ENCODE measurements at places on chromosomes 2 and 18.
A peak's percentile ranks its signal among the peaks of the same experiment; 100 is the strongest.

DNA sequence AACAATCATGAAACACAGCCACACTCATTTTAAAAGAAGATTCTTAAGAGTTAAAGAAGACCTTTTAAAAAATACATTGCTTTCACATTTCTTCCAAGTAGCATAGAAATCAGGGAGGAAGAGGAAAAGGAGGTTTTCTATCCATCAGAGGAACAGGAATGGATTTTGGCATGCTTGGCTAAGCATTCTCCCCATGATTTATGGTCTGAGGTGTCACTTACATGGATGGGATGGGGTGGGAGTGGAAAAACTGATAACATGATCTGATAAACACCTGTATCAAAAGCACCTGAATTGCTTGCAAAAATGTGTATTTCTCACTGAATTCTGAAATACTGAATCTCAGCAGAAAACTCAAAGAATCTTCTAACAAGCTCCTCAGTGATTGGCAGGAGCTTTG is 265.9 kb downstream of the NRXN1 start:
- no peak for DNase-seq

- DNase-seq = peak; percentile 95
Observed at GRCh38 chr2:163347982-163348856, 387.6 kb downstream of the FIGN start.

- DNase-seq = peak; percentile 84
Observed at GRCh38 chr2:52934323-52934898, 833.2 kb upstream of the CHAC2 start.

GRCh38 chr2:202514732-202515131 is 120.0 kb upstream of the FAM117B start:
- DNase-seq = no peak

DNA sequence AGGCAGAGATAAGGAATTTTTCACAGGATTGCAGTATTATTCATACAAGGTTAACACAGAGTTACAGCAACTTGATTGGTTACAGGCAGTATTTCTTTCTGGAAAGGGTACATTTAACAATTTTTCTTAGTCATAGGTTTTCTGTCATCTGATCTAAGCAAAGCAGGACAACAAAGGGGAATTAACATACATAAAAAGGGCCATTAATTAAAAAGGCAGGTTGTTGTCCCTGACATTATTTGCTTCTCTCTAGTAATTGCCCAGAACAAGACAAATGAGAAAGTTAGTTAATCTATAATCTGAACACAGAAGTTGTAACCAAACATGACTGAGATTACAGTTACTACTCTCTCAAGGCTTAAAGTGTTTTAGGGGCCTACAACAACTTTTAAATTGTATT is 291.4 kb upstream of the LRRTM4 start:
- DNase-seq = peak; percentile 1

GRCh38 chr2:239897596-239898235 is 127.4 kb downstream of the NDUFA10 start:
- DNase-seq = no peak

- DNase-seq = no peak
Observed at GRCh38 chr2:112605926-112606325, 21.5 kb downstream of the CHCHD5 start.

GRCh38 chr2:235627682-235628081 is 133.8 kb downstream of the AGAP1 start:
- DNase-seq = no peak

GRCh38 chr2:235498541-235498940 is 4.7 kb downstream of the AGAP1 start:
- DNase-seq = peak; percentile 74

GRCh38 chr18:923144-923866 is 18.6 kb downstream of the ADCYAP1 start:
- DNase-seq = no peak
